ENCODE measurements at places on chromosomes 1 and 21. TPM values are rescaled to one million over a fixed set of nuclear protein-coding genes. Genes with fewer than 3 reads are reported as not detected.

DNA sequence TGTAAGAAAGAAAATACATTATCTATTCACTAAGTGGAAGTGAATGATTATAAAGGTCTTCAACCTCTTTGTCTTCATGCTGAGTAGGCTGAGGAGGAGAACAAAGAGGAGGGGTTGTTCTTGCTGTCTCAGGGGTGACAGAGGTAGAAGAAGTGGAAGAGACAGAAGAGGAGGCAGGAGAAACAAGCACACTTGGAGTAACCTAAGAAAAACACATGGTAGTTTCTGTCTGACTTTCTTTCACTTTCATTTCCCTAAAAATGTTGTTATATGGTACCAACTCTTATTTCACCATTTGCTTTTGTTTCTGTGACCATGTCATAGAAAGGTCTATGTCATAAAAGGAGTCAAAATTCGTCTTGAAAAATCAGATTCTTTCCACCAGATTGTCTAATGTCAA is 696.6 kb upstream of the BRINP3 start:
- peak; percentile 71 for DNase-seq

DNA sequence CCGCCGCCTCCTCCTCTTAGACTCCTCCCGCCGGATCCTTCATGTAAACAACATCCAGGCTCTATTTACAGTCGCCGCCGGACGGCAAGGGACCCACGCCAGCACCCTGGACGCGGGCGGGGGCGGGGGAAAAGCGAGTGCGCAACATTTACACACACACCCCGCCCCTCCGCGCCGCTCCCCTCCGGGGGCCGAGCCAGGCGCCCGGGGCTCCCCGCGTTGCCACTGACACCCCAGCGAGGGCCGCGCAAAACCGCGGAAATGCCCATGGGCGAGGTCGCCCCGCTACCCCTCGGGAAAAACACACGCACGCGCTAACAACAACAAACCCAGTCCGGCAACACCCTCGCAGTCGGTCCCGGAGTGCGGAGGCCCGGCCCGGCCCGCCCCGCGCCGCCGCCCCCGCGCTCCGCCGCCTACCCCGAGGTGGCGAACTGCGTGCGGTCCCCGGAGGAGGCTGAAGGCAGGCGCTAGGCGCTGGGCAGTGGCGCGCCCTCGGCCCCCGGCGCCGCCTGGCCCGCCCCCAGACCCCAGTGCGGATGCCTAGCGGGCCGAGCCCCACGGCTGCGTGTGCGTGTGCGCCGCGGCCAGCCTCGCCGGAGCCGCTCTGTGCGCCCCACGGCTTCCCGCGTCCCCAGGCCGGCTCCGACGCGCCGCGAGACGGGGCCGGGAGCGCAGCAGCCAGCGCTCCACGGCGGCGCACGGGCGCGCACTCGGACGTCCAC is 81.1 kb upstream of the AK4 start:
- peak; percentile 60 for DNase-seq

DNA sequence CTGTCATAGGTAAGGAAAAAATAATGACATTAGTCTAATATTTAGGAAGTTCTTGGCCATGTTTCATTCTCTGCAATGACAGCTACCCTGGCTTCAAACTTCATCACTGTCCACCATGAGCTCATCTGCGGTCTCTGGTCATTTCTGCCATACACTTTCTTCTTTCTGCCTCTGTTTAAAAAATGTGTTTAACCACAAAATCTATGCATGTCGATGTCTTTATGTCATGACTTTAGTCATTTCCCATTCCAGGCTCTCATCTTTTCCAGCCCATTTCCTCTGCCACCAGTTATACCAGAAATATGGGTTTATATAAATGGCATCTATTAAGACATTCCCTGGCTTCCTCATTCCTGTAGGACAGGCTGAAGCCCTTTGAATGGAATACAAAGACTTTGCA is 68.5 kb upstream of the DUSP10 start:
- no peak for DNase-seq

- no peak for DNase-seq
Observed at GRCh38 chr1:17943506-17943905, 164.1 kb upstream of the IGSF21 start.

DNA sequence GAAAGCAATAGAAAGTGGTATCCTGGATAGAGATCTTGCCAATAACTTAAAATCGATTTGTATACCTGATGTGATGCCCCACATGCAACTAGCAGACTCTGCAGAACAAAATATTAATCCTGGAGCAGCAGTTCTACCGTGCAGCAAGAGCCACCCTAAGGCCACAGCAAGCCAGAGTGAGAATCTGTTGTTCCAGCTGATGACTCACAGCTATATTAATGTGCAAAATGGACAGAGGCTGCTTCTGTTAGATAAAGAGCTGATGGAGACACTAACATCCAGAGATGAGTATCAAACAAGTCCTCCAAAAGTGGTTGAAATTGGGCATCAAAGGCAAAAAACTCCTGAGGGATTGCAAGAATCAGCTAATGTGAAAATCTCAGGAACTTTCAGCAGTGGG is 127.8 kb downstream of the MACF1 start:
- DNase-seq = no peak

Gene CD1E
- not detected for total RNA-seq

GRCh38 chr1:165207853-165208515 is 148.5 kb downstream of the LMX1A start:
- no peak for DNase-seq

DNA sequence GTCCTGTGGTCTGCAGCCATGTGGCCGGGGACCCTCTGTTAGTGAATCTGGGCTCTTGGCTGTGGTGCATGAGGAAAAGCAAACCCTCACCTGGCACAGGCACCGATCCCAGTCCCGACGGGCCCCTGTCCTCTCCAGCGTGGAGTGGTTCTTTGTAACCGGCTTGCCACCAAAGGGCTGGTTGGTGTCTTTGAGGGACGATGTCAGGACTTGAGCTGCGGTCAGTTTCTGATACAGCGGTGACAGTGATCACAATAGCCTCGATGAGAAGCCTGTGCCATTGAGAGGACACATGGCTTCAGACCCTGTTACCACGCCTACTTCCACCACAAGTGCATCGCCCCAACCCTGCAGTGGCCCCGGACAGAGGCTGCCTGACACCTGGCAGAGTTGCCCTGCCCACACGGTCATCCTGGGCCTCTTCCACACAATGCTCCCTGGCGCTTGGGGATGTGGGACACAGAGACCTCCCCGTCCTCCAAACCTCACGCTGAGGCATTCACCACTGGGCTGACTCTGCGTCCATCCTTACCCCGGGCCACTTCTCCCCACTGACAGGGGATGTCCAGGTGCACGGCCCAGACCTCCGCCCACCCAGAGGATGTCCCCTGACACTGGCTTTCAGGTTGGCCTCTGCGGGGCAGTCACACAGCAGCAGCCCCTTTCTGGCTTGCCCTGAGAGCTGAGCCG is 18.8 kb upstream of the ACTRT2 start:
- no peak for DNase-seq
